Pons (tissue), 1 donor: ENCODE measurements at places on chromosomes 11 and 22.

GRCh38 chr11:69883292-69884255, 64.4 kb upstream of the FGF3 start:
- no peak for DNase-seq

- DNase-seq, result no peak
Measured at GRCh38 chr22:43325176-43325575, 18.0 kb downstream of the SCUBE1 start.

GRCh38 chr11:94281324-94281723, 23.1 kb upstream of the IZUMO1R start:
- DNase-seq, result no peak

GRCh38 chr11:116193321-116194131, 579.3 kb downstream of the BUD13 start:
- DNase-seq, result no peak

GRCh38 chr11:105298174-105298573, 158.6 kb upstream of the CARD18 start:
- no peak for DNase-seq

DNA sequence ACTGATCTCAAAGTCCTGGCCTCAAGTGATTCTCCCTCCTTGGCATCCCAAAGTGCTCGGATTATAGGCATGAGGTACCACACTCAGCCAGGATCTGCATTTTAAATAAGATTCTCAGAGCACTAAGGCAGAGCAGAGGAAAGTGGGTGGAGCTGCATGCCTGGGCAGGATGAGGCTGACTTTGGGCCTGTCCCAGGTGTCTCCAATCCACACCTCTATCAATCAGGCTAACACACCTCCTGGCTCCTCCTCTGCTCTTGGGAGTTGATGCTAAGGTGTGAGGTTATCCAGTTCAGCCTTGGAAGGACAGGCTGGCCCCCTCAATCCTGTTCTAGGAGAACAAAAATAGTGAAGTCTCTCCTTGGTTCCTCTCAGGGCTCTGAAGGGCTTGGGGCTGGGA, 30.2 kb upstream of the P2RY2 start:
- no peak for DNase-seq

GRCh38 chr11:36053281-36053680, 109.4 kb downstream of the LDLRAD3 start:
- DNase-seq, result no peak

GRCh38 chr11:11995601-11996000, 12.8 kb downstream of the DKK3 start:
- no peak for DNase-seq

- DNase-seq, result no peak
Measured at GRCh38 chr22:50309601-50309991, 2.1 kb upstream of the PLXNB2 start.

DNA sequence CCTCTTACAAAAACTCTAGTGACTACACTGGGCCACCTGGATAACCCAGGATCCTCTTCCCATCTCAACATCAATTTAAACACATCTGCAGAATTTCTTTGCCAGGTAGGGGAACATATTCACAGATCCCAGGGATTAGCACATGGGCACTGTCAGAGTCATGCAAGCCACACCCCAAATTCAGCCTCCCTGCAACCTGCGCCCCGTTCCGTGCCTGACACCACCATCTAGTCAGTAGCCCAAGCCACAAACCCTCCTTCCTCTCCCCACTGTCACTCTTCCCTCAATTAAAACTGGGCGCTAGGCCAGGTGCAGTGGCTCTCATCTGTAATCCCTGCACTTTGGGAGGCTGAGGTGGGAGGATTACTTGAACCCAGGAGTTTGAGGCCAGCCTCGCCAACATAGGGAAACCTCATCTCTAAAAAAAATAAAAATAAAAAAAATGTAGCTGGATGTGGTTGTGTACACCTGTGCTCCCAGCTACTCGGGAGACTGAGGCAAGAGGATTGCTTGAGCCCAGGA, 6.4 kb downstream of the FADD start:
- no peak for DNase-seq

DNA sequence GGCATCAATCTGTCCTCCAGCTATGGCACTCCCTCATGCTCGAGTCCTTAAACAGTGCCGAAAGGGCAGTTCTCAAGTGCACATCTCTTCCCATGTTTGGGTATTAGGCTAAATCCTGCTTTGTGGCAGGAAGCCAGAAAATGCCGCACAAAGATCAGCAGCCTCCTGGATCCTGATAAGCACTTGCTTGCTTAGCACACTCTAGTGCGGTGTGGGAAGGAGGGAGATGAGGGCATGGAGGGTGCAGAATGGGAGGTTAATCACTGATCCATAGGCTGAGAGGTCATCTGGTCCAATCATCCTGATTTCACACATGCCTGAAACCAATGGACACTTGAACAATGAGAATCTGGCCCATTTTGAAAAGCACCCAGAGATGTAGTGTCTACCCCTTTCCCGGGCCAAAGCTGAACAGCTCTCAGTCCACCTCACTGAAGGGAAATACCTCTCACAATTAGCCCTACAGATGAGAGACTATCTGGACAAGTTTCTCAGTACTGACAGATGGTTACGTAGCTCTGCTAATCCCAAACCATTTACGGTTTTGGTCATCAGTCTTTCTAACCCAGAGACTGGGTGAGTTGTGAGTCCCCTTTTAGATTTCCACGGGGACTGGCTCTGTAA, 29.8 kb upstream of the CHRM4 start:
- no peak for DNase-seq

DNA sequence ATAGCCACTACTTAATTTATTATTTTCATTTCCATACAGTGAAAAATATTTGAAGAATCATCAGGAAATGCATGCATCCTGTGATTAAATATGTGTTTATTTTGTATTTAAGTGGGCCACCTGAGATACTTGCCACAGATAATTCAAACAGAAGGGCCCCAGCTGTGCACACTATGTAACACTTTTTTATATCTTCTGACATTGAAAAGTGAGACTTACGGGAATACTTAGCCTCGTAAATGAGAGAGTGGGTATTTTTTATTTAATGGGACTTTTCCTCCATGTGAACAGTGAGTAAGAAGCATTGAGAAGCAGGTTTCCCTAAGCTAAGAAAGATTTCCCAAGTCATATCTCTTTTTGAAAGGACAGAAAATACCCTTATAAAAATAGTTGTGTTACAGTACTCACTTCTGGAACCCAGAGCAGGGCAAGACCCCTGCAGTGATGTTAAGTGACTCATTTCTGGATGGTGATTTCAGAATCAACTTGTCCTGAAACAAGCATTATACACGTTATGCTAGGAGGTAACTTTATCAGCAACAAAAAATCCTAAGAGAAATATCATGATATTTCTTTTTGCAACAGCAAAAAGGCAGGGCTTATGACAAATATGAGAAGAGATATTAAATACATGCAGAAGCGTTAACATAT, 478.1 kb upstream of the CHORDC1 start:
- DNase-seq, result no peak

DNA sequence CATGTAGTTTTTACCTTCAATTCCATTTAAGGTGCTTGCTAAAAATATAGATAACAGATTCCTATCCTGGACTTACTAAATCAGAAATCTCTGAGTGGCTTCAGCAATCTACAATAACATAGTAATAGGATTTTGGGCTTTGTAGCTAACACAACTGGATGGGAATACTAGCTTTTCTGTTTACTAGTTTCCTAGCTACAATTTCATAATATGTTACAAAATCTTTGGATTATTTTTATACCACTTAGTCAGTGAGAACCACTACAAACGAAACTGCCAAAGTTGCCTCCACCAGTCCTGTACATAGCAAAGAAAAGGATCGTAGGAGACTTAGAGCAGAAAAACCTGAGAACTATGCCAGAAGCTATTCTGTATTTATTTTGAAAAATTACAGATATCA, 87.7 kb upstream of the ANO3 start:
- DNase-seq, result no peak

DNA sequence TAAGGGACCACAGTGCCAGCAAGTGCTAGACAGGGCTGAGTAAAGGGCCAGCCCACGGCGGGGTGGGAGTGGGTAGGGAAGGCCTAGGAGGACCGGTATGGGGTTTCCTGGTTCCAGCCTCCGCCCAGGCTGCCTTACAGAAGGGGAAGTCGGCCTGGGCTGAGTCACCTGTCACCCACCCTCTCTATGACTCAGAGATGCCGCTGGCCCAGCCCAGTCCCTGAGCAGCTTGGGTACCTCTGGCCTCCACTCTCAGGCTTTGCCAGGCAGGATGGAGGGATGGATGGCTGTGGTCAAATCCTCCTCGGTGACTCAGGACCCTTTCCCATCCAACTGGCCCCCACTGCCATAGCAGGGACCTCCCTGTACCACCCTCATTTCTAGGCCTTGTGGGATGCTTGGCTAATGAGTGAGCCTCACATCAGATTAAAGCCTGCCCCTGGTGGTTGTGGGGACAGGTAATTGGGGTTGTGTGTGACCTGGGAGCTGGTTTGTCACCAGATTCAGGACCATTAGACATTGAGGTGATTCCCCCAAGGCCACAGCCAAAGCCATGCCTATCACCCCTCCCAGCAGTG, 13.9 kb downstream of the SLC35E4 start:
- no peak for DNase-seq

GRCh38 chr22:19085233-19085718, 36.9 kb downstream of the DGCR2 start:
- peak; percentile 53 for DNase-seq

DNA sequence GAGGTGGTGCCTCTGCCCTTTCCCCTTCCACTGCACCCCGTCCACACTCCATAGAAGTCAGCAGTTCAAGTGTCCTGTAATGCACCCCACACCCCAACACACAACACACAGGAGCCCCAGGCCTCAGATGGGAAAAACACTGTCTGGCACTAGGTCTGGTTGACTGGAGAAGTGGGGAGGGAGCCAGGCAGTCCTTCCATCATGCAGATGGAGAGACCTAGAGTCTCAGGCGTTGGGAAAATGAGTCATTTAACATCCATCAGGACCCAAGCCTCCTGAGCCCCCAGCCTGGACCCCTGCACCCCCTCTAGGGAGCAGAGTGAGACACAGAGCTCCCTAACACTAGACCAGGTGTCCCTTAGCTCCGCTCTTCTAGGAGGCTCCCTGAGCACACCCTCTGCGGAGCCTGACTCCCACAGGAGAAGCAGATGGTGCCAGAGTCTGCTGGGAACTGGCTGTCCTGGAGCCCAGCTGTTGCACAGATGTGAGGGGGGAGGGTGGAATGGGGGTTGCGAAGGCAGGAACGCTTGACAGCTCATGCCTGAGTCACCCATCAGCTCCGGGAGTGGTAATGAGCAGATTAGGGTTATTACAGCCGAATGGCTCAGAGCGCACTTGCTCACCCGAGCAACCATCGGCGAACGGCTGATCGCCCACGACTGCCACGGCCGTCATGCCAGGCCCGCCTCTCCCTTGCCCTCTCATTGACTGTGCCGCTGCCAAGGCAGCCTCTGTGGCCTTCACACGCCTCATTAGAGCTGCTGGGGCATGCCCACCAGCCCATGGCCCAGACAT, 22.1 kb upstream of the SYT7 start:
- DNase-seq, result no peak

DNA sequence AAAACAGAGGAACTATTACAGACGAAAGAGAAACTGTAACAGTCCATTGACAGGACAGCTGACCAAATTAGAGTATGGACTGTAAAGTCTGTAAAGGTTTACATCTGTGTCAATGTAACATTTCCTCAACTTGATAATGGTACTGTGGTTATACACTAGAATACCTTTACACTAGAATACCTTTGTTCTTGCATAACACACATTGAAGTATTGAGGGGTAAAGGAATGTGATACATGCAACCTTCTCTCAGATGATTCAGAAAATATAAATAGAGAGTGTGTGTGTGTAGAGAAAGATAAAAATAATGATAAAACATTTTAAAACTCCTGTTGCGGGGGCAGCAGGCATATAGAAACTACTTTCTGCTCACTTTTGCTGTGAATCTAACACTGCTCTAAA, 5.6 kb upstream of the EEF1G start:
- DNase-seq, result no peak

DNA sequence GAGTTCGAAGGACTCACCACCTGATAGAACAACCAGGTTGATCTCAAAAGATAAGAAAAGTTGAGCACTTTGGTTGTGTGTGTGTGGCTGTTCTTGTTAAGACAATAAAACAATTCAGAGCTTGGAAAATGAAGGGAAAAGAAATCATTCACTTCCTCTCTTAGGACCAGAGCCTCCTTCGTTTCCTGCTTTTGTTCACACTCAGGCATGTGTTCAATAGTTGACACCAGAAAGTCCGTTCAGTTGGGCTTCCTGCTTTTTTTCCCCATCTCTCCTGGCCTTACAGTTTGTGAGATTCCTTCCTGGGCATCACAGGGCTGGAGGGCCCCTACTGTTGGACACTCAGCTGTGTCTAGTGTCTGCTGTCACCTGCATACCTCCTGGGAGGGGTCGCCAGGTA, 48.0 kb downstream of the TSPAN18 start:
- no peak for DNase-seq

DNA sequence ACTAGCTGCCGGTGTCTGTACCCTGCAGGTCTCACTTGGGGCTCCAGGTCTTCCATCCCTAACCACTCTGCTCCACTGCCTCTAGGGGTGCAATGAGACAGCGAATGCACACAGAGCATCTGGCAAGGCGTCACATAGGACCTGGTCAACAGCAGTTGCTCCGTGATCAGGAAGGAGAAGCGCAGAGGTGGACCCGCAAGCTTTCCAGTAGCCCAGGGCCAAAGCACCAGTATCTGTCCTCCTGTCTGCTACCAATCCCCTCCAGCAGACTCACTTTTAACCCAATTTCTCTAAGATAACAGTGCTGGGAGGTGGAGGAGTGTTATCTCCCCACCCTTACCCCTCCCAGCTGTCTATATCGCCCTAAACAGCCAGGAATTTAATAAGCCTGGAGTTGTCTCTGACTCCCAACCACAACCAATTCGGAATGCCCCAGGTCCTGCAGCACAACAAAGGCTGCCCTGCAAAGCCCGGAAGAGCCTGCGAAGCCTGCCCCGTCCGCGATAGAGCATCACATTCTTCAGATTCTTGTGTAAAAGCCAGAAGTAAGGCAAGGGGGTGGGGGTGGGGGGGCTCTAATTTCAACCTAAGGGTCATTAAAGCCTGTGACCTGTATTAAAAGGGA, 19.3 kb downstream of the MYH9 start:
- DNase-seq, result no peak

- no peak for DNase-seq
Measured at GRCh38 chr22:48093981-48094380, 1331.5 kb downstream of the TBC1D22A start.
